ENCODE measurements at places on chromosomes 13 and 19.

GRCh38 chr13:36981156-36981743 lies 17.9 kb downstream of the ALG5 start:
- no peaks in the 10 kb centered on the region for H3K4me1 ChIP-seq
- peaks cover 14% of the 10 kb centered on the region for H3K36me3 ChIP-seq
- H3K27ac ChIP-seq: no peak overlapping the region
- no peak overlapping the region for H3K4me3 ChIP-seq

GRCh38 chr13:59423708-59424340 lies 739.9 kb downstream of the DIAPH3 start:
- no peak overlapping the region for H3K27ac ChIP-seq
- DNase-seq: no peak
- H3K27me3 ChIP-seq: no peaks in the 10 kb centered on the region
- H3K4me1 ChIP-seq: no peaks in the 10 kb centered on the region
- H3K4me3 ChIP-seq: no peak overlapping the region
- no peaks in the 10 kb centered on the region for H3K36me3 ChIP-seq

- no peaks in the 10 kb centered on the region for H3K27me3 ChIP-seq
- no peak overlapping the region for H3K27ac ChIP-seq
- no peak overlapping the region for H3K4me3 ChIP-seq
- no peaks in the 10 kb centered on the region for H3K4me1 ChIP-seq
- H3K36me3 ChIP-seq: no peaks in the 10 kb centered on the region
These were observed 61.5 kb downstream of the B3GLCT start for GRCh38 chr13:31261241-31261640.

GRCh38 chr19:48617146-48617937 lies 1.6 kb downstream of the RPL18 start:
- peaks cover 25% of the 10 kb centered on the region for H3K36me3 ChIP-seq
- peak overlapping the region; percentile 93 for H3K4me3 ChIP-seq
- peaks cover 15% of the 10 kb centered on the region for H3K4me1 ChIP-seq
- no peaks in the 10 kb centered on the region for H3K27me3 ChIP-seq
- no peak for DNase-seq

DNA sequence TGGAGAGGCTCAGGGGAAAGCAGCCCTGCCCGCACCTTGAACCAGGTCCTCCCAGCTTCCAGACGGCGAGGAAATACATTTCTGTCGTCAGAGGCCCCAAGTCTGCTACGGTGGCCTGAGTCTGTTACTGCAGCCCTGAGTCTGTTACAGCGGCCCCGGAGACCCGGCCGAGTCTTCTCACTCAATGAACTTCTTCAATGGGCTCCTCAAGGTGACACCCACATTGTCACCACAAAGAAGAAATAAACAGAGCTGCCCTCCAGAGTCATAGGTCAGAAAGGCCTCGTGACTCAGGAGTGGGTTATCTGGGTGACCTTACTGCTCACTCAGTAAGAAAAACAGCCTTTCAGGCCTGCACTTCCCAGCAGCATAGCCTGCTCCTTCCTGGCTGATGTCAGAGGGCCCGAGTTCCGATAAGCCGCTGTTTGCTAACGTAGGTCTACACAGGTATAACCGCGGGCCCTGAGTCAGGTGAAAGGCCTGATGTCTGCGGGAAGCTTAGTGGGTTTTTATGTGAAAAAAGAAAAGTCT lies 66.9 kb upstream of the TM9SF2 start:
- no peak for DNase-seq
- H3K4me1 ChIP-seq: peaks cover 66% of the 10 kb centered on the region
- peaks cover 4% of the 10 kb centered on the region for H3K27me3 ChIP-seq
- no peaks in the 10 kb centered on the region for H3K36me3 ChIP-seq

- H3K4me1 ChIP-seq: no peaks in the 10 kb centered on the region
- no peaks in the 10 kb centered on the region for H3K27me3 ChIP-seq
- no peaks in the 10 kb centered on the region for H3K36me3 ChIP-seq
- DNase-seq: no peak
- H3K4me3 ChIP-seq: no peak overlapping the region
These were observed 185.4 kb downstream of the POSTN start for GRCh38 chr13:37413161-37413560.

DNA sequence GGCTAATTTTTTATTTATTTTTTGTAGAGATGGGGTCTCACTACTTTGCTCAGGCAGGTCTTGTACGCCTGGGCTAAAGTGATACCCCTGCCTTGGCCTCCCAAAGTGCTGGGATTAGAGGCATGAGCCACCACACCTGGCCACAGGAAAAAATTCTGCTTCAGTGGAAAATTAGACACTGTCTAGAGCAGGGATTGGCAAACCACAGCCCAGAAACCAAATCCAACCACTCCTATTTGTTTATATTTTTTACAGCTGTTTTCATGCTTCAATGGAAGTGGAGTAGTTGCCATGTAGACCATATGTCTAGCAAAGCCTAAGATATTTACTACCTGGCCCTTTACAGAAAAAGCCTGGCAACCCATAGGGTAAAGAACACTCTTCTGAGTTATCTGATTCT lies 123.7 kb upstream of the MRI1 start:
- no peak overlapping the region for H3K4me3 ChIP-seq
- no peak for DNase-seq
- H3K4me1 ChIP-seq: no peaks in the 10 kb centered on the region
- H3K27me3 ChIP-seq: no peaks in the 10 kb centered on the region
- no peaks in the 10 kb centered on the region for H3K36me3 ChIP-seq
- H3K27ac ChIP-seq: no peak overlapping the region

DNA sequence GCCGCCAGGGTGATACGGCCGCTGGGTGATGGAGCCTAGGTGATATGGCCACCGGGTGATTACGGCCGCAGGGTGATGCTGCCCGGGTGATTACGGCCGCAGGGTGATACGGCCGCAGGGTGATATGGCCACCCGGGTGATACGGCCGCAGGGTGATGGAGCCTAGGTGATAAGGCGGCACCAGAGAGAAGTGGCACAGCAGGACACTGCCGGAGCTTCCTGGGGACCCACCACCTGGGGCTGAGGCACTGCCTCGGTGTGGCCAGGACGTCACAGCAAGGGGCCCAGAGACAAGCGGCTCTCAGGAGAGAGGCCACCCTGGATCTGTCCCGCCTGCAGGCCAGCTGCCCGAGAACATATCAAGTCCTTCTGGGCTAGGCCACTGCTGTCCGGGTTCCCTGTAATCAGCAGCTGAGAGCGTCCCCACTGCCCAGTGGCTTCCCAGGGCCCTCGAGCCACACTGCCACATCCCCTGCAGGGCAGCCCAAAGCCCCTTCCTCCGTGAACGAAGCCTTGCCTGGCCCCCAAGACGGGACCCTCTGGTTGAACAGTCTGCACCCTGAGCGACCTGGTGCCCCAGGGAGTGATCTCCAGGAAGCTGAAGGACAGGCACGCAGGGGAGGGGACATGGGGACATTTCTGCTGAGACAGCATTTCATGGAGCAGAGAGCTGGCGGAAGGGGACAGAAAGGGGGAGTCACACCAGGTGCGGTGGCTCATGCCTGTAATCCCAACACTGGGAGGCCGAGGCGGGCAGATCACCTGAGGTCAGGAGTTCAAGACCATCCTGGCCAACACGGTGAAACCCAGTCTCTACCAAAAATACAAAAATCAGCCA lies 22.1 kb downstream of the ZNF787 start:
- H3K27ac ChIP-seq: no peak overlapping the region
- no peak for DNase-seq
- no peaks in the 10 kb centered on the region for H3K4me1 ChIP-seq
- no peak overlapping the region for H3K4me3 ChIP-seq

GRCh38 chr19:5484398-5485285 lies 29.4 kb downstream of the ZNRF4 start:
- no peaks in the 10 kb centered on the region for H3K27me3 ChIP-seq
- DNase-seq: no peak
- no peak overlapping the region for H3K4me3 ChIP-seq
